ENCODE measurements at places on chromosomes 5 and 9.

DNA sequence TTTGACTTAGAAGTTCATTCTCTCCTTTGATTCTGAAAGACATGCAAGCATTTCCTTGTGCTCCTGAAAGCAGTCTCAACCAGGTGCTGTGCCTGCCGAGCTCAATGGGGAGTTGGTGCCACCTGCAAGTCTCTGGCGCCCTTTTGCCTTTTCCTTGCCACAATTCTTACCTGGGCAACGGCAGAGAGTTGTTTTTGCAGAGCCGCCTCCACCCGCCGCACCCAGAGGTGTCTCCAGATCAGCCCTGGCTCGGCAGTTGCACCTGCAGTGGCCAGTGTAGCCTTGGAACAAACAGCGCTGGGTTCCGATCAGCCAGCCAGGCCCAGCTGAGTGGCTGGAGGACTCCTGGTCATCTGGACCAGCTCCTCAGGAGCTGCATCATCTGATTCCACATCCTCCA lies 262.9 kb downstream of the IRX2 start:
- no peak for DNase-seq

- peak; percentile 68 for DNase-seq
Measured at GRCh38 chr9:137619240-137620047, 639 bp downstream of the EHMT1 start.

DNA sequence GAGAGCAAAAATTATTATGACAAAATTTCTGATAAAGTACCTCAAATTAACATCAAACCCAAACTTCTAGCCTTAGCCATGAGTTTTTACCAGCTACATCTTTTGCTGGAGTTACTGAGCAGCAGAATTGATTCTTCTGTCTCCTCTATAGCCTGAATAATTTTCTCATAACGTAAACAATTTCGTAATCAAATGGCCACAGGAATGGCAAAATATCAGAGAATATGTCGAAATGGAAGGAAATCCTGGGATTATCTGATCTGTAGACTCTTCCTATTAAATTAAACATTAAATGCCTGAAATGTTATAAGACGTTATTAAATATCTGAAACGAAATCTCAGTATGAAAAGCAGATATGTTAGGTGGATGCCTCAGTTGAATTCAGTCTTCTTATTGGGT lies 41.1 kb downstream of the LURAP1L start:
- no peak for DNase-seq

- DNase-seq = peak; percentile 75
Measured at GRCh38 chr5:132746954-132747615, at the start of gene CCNI2. CCNI2 (plus strand) TSS chr5:132747426; CDS start chr5:132747496, 70 bp downstream.

- DNase-seq = no peak
Measured at GRCh38 chr5:113293068-113293974, 141.5 kb downstream of the TSSK1B start.

- no peak for DNase-seq
Measured at GRCh38 chr9:31135567-31135966, 1248.9 kb upstream of the ACO1 start.

GRCh38 chr5:144979516-144980264 lies 809.0 kb downstream of the KCTD16 start:
- no peak for DNase-seq

GRCh38 chr9:93183663-93184431 lies at the start of gene WNK2:
WNK2 (plus strand) TSS chr9:93184139; CDS start chr9:93184930, 791 bp downstream.
- DNase-seq = peak; percentile 64

DNA sequence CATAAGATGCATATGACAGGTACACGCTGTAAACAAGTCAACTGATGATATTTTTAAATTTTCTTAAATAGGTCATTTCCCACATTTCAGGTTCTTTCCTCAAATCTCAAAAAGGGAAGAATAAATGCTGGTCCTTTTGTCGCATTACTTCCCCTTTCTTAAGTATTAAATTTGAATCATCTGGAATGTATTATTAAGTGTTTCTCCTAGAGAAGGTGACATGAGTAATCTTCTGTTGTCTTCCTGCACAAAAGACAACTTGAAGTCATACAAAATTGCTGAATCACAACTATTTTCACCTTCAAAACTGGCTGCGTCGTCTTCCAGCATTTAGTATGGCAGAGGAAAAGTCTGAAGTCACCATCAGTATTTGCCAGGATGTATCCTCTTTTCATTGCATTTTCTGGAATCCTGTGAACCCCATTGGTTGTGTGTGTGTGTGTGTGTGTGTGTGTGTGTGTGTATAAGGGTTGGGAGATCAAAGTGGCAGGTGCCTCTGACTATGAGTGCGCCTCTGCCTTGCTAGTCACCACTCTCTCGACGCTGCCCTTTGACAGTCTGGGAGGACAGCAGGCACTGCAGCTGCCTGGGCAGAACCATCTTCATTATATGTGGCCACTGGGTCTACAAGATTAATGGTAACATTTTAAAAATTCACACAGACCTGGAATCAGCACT lies 86.9 kb downstream of the MVB12B start:
- no peak for DNase-seq

DNA sequence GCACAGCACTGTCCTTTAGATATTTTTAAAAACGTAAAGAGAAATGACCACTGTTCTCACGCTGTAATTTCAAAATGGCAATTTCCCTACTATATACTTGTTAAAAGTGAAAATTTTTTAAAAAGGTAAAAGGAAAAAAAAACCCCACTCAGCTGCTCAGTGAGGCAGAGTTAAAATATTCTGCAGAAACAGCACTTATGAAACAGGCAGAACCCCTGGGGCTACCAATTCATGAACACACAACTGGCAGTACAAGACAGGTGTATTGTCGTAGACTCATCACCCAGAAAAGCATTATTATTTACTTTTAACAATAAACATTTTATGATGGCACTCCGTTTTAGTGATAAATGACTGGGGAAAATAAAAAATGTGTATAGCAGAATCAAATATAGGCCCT lies 1.5 kb upstream of the RASGRF2 start:
- DNase-seq = no peak

- DNase-seq = no peak
Measured at GRCh38 chr5:87183896-87184295, 83.8 kb upstream of the RASA1 start.

- DNase-seq = no peak
Measured at GRCh38 chr5:74464512-74465209, 175.9 kb downstream of the ENC1 start.

DNA sequence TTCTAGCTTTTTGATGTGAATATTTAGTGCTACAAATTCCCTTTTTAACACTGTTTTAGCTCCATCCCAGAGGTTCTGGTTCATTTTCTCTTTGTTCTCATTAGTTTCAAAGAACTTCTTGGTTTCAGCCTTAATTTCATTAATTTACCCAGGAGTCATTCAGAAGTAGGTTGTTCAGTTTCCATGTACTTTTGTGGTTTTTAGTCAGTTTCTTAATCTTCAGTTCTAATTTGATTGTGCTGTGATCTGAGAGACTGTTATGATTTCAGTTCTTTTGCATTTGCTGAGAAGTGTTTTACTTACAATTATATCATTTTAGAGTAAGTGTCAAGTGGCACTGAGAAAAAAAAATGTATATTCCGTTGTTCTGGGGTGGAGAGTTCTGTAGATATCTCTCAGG lies 240.1 kb upstream of the RASA1 start:
- no peak for DNase-seq

GRCh38 chr9:91803151-91803940 lies 146.7 kb downstream of the ROR2 start:
- DNase-seq = no peak

DNA sequence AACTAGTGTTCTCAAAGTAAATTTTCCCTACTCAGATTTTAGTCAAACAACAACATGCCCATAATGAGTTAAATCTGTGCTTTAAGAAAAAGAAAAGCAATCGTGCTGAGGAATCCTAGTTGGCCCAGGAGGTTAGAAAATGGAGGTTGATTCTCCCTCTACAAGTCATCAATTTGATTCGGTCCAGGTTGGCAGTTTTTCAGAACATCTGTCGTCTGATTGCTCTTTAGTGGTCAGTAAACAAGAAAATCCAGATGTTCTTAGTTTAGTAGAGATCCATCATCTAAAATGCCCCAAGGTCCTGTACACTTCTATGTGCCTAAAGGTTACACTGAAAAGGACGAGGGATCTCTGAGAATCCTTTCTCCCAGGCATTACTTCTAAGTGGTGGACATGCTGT lies 659.2 kb downstream of the MTRR start:
- DNase-seq = no peak

DNA sequence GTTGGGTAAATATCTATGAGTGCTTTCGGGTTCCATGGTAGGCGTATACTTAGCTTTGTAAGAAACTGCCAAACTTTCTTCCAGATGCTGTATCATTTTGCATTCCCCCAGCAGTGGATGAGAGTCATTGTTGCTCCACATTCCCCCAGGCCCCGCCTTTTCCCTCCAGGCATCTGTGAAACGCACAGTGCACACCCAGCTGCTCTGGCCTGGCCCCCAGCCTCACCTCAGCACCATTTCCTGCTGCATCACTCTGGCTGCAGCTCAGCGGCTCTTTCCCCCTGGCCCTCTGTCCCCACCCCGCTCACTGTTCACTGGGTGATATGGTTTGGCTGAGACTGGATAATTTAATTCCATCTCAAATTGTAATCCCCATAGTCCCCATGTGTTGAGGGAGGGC lies 76.6 kb upstream of the SPTLC1 start:
- DNase-seq = no peak

GRCh38 chr5:114390431-114390830 lies 28.6 kb downstream of the KCNN2 start:
- no peak for DNase-seq

DNA sequence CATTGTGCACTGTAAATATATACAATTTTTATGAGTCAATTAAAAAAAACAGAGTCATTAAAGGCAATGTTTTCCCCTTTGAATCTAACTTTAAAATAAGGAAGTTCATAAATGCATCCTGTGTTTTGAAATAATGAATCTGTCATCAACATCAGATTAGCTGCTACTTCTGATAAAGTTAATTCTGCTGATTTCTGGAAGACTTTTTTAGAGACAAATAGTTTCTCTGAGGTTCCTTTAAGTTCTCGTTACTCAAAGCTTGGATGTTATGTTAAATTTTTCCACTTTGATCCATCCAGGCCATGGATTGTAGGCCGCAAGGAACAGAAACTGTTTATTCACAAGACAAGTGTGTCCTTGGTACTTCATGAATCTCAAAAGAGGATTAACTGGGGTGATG lies 115.5 kb downstream of the CARTPT start:
- DNase-seq = no peak

DNA sequence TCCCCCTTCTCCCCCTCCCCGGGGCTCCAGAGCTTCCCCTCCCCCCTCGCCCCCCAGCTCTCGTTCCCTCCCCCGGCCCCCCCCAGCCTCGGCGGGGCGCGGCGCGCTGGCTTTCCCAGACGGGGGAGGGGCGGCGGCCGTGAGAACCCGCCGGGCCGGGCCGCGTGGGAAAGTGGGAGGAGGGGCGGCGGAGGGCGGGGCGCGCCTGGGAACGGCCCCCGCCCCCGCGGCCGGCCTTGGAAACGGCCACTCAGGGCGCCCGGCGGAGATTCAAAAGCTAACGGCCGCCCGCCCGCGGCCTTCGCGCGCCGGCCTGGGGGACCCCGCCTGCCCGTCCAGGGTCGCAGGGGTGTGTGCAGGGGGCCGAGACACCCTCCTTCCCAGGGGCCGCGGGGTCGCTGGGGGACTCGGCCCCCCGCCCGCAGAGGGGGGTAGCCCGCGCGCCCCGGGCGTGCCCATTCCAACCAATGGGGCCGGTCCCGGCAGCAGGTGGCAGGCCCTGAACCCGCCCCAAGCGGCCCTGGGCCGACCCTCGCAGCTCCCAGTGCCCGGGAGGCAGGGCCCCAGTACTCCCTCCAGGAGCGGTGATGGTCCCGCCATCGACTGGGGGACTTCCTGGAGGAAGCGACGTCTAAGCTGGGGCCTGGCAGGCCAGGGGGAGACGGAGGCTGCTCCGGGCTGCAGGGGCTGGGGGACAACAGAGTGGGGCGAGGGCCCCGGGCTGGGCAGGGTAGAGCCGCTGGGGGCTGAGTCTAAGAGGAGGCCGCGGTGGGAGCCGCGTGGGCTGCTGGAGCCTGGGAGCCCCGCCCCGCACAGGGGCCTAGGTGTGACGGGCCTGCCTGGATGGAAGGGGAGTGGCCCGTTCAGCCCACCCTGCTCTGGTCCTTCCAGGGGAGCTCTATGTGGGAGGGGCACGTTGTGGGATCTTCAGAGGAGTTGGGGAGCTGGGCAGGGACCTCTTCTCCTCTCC lies 14.2 kb upstream of the NRARP start:
- DNase-seq = peak; percentile 63

DNA sequence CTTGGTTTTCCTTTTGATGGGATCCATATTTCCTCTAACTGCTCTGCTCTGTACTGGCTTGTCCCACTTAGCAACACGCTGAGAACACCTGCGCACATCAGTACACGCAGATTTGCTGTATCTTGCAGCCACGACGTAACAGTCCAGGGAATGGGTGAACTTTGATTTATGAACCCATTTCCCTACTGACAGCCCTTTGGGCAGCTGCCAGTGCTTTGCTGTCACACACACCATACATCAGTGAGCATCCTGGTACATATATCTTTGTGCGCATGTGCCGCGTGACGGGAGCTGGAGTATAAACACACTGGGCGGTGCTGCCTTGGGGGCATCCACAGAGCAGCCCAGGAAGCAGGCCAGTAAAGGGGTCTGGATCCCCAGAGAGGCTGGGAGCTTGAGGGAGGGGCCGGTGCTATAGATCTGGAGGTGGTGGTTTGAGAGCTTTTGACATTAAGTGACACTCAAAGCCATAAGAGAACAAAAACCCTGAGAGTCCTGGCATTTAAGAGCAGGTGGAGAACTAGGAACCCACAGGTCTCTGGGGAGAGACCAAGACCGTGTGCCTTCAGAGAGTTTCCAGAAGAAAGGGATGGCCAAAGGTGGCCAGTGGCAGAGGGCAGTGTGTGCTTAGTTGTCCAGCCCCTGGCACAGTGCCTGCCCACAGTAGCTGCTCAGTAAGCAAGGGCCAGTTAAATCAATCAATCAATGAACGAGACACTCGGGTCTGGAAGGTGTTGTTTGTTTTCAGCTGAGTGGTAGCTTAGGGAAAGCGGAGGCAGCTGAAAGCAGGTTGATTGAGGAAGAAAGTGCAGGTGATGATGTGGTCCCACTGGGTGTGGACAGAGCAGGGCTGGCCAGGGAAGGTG lies 53.7 kb downstream of the LMX1B start:
- no peak for DNase-seq

DNA sequence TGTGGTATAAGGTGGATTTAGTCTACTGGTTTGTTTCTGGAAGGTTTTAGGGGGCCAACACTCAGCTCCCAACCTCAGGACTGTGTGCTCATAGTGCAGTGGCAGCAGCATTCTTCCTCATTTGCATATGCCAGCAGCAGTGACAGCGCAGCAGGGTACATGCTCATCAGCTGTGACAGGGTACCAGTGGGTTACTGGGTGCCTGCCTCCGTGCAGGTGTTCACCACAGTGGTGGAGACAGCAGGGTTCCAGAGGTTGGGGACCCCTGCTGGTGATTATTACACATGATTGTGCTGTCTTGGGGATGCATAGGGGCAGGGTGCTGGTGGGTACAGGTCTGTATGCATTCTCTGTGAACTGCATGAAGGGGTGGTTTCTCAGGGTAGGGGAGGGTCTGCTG lies 45.5 kb upstream of the IFNE start:
- no peak for DNase-seq

- peak; percentile 32 for DNase-seq
Measured at GRCh38 chr9:114008667-114009410, 69.3 kb downstream of the AMBP start.

Data from activated CD8-positive, alpha-beta memory T cell treated with anti-CD3 and anti-CD28 coated beads, Interleukin-2, amount 50 U/mL, for 48 hours (primary cell).